ENCODE measurements at places on chromosomes 3 and 15.
A peak's percentile ranks its signal among the peaks of the same experiment; 100 is the strongest.

GRCh38 chr3:111547631-111548030 is 5.6 kb downstream of the CD96 start:
- peak; percentile 14 for DNase-seq

DNA sequence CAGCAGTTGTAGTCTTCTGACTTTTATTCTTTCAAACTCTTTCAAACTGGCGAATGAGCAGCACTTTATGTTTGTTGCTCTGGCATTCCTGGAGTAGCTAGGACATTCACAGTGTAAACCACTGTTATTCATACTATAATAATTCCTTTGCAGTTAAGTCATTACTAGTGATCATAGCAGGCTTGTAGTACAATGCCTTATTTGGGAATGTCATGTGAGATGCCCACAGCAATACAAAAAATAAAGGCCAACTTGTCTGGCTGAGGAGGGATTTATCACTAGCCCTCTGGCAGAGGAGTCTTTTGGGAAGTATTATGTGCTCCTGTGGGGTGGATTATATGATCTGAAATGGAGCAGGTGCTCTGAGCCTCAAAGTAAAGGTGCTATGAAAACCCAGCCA is 197.2 kb downstream of the VGLL3 start:
- no peak for DNase-seq

GRCh38 chr15:68641376-68641775 is 62.6 kb downstream of the CORO2B start:
- no peak for DNase-seq

DNA sequence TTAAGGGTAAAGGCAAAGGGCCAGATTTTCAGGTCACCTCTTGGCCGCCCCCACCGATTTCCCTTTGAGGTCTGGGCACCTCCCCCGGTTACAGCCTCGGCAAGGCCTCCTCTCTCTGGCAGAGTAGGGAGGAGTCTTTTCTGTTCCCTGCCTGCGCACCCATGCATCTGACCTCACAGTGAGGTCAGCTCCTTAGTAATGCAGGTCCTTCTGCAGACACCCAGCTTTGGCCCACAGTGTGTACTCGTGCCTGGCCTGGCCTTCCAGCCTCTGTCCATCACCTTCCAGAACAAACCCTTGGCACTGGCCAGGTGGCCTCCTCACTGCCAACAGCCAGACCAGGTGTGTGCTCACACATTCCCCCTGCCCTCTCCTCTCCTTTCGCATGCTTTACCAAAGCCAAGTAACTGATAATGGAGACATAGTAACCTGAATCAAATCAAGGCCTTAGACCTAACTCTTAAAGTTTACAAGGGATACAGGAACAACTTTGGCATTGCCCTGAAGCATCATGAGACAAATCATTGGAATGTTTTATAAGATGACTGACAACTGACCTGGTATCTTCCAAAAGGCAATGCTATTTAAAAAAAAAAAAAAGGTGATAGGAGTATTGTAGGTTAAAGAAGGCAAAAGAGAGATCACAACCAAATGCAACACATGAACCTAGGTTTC is 61.3 kb downstream of the CORO2B start:
- DNase-seq = no peak

DNA sequence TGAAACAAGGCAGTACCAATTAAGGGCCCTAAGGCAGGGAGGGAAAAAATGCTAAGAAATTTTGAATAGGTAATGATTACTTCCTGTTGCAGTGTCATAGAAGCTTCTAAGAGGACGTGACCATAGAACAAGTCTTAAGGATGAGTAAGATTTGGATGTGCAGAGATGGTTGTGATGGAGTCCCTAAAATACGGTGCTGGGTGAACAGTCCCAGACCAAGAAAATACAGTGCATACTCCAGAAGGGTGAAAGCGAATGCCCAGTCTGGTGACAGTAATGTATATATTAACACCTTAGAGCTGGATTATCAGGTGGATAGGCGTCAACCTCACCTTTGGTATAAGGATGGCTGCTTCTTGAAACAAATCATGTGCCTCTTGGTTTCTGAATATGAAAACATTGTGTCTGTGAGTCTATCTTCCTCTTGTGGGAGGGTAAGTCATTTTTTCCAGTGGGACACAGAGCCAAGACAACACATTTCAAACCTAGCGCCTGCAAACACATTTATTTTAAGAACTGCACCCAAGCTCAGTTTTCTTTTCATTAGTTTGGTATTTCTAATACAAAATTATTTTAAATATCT is 101.2 kb upstream of the TP63 start:
- no peak for DNase-seq

GRCh38 chr3:16897254-16897926 is 12.6 kb downstream of the PLCL2 start:
- no peak for DNase-seq

DNA sequence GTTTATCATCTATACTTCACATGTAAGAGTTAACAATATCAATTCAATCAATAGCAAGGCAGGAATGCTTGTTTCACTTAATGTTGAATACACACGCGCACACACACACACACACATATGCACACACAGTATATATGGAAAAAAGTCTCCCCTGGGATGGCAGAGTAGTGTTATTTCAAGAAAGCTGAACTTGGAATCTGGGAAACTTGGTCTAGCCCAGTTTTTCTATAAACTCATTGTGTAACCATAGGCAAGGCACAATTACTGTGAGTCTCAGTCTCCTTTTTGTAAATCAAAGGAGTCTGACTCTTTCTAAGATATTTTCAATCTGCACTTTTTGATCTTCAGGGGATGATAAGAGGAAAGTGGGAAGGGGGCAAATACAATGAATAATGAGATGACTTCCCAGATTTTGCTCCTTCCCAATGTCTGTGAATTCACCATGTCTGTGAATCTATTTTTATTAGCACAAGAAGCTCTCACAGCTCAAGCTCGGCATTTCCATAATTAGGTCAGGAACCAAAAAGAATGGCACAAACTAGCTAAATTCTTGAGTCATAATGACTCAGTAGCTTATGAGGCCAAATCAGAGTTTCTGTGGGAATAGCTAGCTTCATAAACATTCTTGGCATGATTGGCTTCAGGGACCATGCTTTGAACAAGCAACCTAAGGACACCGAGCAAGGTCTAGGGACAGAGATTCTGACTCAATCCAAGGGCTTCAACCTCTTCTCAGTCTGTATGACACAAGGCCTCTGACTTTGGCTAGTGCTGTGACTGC is 227.4 kb upstream of the DCBLD2 start:
- DNase-seq = no peak

GRCh38 chr3:90221900-90222299 is 1114.5 kb downstream of the EPHA3 start:
- DNase-seq = no peak

GRCh38 chr15:31338879-31339557 is 12.4 kb downstream of the KLF13 start:
- DNase-seq = no peak

DNA sequence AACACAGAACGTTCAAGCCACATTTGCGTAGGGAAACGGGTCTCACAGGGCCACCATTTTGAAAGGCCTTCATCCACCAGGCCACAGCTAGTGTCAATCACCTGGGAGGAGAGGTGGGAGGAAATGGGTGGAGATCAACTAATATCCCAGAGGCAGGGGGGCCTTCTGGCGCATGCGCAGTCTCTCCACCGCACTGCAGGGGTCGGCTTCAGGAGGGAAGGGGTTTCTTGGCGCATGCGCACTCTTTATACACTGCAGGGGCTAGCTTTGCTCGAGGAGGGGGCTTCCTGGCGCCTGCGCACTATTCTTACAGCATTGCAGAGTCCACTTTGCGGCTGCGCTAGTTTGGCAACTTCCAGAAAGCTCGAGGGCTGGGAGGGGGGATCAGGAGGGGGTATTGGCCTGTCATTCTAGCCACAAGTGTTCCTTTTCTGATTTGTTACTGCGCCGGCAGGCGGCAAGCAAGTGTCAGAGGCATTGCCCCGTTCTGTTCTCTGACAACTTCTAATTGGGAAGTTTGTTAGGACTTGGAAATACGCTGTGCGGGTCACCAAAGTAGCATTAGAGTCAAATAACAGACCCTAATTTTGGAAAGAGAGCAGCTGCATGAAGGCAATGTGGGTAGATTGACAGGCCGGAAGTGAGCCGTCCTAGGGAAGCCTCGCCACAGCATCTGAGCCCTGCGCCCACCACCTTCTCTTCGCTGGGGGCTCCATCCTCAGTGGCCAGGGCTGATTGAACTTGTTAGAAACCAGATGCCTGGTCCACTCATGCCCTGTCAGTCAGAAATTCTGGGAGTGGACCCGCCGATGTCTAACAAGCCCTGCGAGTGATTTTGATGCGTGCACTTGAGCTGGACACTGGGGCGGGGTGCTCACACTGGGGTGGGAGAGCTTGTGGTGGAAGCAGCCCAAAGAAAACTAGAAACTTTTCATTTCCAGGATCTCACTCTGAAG is 173.5 kb upstream of the NDN start:
- DNase-seq = no peak

- DNase-seq = no peak
Measured at GRCh38 chr3:100614941-100615340, 5.5 kb downstream of the ADGRG7 start.

- no peak for DNase-seq
Measured at GRCh38 chr3:45679805-45680204, 9.4 kb upstream of the SACM1L start.

DNA sequence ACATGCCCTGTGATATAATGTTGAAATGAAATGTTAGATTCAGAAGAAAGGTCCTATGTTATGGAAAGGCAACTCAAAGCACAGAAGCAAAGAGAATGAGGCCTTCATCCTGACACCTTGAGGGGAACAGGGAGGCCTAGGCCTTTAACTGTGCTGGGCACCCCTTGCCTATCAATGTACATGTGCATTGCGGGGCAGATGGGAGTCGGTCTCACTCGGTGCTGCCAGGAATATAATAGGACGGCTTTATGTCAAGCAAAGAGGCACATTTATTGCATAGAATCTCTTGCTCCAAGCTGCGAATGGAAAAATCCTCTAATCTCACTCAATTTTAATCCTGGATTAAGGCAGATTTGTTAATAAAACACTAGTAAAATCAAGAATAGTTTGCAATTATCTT is 301.0 kb upstream of the SOX14 start:
- DNase-seq = no peak

- no peak for DNase-seq
Measured at GRCh38 chr3:176914764-176915163, 282.5 kb downstream of the TBL1XR1 start.

DNA sequence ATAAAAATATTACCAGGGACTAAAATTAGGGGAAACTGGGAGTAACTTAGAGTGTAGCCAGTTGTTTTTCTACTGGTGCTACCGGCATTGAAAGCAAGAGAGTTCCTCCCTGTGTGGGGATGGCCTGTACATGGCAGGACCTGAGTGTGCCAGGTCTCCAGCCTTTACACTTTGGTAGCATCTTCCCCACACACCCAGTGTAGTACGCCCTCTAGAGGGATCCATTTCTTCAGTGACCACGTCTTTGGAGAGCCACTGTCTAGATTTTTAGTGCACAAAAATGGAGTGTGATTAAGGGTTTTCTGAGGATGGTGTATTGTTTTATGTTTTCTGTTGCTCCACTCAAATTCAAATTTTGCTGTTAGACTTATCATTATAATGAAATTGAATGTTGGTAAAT is 507.0 kb upstream of the TPRG1 start:
- DNase-seq = no peak

Measured in effector memory CD4-positive, alpha-beta T cell (primary cell).